ENCODE measurements at places on chromosomes 7 and 10.

DNA sequence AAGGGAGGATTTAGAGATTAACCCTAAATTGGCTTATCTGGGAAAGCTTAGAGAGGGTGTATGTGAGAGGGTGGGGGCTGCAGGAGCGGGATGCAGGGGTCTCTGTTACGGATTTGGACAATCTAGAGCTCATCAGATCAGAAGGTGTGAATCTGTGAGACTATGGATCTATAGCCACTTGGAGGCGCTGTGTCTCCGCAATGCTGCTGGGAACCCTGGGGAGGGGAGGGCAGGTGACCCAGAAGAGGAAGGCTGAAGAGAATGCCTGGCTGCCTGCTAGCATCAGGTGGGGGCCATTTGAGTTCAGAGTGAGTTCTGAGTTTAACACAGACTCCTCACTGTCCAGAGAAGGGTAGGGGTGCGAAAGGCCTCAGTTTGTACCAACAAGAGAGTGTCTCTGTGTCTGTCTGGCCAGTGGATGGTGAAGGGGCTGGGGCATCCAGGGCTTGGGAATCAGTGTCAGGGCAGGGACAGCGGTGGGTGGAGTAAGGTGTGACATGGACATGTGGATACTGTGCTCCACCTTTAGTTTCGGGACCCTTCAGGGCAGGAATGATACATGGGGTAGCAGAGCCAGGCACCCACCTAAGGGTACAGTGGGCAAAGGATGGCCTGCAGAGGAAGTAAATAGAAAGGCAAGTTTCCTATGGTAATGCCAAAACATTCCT lies 187.3 kb upstream of the PRSS58 start:
- DNase-seq: peak; percentile 29

- DNase-seq: no peak
Measured at GRCh38 chr7:4286351-4286750, 395.7 kb upstream of the FOXK1 start.

DNA sequence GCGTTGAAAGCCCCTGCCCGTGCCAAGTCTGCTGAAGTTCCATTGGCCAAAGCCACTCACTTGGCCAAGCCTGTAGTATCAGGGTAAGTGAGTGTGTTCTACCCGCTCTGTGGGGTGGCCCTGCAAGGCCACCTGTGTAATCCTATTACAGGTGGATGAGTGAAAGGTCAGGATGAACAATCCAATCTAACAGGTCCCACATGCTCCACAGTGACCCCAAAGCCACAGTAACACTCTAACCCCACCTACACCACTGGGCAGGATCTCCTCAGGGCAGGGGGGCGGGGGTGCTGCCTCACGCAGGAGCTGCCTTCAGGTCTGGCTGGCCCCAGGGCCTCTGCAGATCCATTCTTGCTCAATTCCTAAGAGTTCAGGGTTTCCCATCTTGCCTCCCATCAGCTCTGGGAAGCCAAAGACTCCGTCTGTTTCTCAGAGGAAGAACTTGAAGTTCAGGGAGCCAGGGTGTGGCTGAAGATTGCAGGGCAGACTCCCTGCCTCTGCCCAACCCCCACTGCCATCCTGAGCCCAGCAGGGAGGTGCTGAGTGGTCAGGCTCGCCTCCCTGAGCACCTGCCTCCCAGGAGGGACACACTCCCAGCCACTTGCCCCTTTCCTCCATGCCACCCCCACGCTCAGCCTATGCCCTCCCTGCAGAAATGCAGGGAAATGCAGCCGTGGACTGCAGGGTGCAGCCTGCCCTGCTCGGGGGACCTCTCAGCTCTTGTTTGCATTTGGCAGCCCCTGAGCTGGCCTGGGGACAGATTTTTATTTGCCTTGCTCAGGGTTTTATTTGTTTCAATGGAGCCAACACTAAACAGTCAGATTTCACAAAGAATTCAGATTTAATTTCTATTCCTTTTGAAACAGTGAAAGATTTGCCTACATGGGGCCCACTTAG lies 9.8 kb upstream of the COMTD1 start:
- no peak for DNase-seq

DNA sequence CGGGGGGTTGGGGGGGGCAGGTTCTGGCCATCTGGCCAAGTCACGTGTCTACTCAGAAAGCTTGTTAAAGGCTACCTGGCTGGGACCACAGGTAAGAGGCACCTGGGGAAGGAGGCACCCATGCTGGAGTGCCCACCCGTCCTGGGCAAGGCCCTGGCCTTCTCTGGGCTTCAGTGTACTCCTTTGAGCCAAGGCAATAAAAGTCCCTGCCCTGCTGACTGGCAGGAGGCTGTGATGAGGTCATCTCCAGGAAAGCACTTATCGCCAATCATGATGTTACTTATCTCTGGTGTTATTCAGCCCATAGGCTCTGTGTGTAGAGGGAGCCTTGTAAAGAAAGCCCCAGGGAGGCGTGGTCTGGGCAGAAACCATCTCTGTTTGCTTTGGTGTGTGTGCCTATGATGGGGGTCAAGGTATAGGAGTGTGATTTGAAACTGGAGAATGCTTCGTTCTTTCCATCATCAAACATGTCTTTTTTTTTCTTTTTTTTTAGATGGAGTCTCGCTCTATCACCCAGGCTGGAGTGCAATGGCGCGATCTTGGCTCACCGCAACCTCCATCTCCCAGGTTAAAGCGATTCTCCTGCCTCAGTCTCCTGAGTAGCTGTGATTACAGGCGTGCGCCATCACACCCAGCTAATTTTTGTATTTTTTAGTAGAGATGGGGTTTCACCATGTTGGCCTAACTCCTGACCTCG lies 2.5 kb upstream of the CLDN4 start:
- DNase-seq: peak; percentile 19

DNA sequence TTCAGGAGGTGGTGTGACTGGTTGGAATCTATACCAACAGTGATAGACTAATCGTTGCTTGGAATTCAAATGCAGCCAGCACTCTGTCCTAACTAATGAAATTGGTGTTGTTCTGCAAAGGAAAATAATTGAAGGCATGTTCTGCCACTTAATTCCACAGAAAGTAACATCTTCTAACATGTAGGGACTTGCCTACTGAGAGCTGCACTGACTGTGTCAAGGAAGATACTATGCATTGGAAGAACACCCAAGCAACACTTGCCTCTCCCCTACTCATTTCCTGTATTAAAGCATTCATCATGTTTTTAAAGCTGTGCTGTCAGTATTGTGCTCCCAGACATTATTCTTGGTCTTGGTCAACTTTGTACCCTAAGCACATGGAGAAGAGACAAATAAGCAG lies 2.7 kb upstream of the CYP3A7 start:
- no peak for DNase-seq

GRCh38 chr10:94432443-94432842 lies 30.1 kb downstream of the TBC1D12 start:
- DNase-seq: no peak

GRCh38 chr10:81019029-81019890 lies 481.6 kb downstream of the SH2D4B start:
- no peak for DNase-seq

- DNase-seq: no peak
Measured at GRCh38 chr7:128791972-128792327, 182 bp downstream of the CCDC136 start.

- DNase-seq: no peak
Measured at GRCh38 chr7:318476-318875, 28.5 kb downstream of the FOXL3 start.

Measured in CD4-positive, alpha-beta T cell treated with Interleukin-6 at 100 ng/mL for 8 hours (primary cell).